ENCODE measurements at places on chromosomes 4 and X. TPM values are rescaled to one million over a fixed set of nuclear protein-coding genes. Genes with fewer than 3 reads are reported as not detected.

S100G gene
- total RNA-seq, result not detected

NRK gene
- 2.6 TPM for total RNA-seq

DNA sequence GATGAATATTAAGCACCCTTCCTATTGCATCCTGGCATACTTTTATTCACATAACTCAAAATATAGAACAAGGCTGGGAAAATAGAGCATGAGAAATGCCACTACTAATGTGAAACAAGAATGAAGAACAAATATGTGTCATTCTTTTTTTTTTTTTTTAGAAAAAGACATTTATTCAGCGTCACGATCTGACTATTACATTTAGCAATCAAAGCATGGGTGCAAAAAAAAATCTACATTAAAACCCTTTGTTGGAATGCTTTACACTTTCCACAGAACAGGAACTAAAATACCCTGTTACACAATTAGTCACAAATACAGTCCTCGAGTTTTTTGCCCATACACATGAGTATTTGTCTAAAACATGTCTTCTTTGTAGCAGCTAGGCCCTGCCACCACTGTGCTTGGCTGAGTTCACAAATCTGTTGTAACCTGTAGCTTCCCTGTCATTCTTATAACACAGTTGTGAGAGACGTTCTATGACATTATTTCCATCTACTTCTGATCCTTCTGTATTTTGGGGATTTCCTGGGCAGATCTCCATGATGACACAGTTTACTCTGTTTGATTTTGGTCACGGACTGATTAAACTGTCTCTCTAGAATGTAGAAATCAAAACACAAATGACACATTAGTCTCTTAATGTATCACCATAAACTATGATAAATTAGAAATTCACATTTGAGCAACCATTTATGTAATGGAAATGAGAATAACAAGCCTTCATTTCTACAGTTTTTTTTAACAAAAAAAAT lies 9.4 kb upstream of the TET2 start:
- DNase-seq, result no peak

CT45A10 gene
- not detected for total RNA-seq

- DNase-seq, result no peak
Observed at GRCh38 chr4:37392521-37393255, 148.1 kb downstream of the NWD2 start.

TEC gene
- 0.96 TPM for total RNA-seq

GRCh38 chrX:12390301-12390700 lies 252.0 kb downstream of the FRMPD4 start:
- no peak for DNase-seq

DNA sequence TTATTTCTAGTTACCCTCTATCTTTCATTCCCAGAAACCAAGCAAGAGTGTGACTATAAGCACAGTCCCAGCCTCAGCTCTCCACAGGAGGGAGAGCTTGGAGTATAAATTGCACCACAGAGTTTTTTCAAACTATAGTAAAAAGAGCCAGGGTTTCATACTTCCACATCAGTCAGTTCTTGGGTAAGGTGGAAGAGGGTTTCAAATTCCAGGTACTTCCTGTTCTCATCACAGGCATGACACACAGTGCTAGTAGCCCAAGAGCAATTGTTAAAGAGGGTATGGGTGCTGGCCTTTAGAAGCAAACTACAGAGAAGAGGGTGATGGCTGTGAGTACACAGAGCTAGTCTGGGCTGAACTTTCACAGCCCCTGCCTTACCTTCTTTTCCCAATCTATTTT lies 5.7 kb upstream of the IL1RAPL1 start:
- no peak for DNase-seq

GRCh38 chr4:74608151-74608949 lies 163.4 kb downstream of the AREG start:
- no peak for DNase-seq

DNA sequence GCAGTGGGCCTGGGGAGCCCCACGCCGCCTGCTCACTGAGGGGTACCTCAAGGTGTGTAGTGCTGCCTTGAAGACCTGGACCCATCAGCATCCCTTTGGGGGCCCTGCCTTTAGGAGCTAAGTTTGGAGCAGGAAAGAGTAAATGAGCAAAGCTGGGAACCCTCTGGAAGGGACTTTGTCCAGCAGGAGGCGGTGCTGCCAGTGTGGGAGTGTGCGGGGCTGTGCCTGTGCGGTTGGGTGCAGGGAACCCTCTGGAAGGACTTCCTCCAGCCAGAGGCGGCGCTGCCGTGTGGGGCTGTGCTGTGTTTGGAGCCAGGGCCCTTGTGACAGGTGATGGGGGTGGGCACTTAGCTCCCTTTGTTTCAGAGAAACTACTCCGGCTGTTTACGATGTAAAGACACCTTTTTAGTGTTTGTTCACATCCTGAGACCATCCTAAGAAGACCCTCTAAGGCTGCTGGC lies 25.8 kb downstream of the RGS12 start:
- no peak for DNase-seq

TRIM60 gene
- total RNA-seq, result not detected

DNA sequence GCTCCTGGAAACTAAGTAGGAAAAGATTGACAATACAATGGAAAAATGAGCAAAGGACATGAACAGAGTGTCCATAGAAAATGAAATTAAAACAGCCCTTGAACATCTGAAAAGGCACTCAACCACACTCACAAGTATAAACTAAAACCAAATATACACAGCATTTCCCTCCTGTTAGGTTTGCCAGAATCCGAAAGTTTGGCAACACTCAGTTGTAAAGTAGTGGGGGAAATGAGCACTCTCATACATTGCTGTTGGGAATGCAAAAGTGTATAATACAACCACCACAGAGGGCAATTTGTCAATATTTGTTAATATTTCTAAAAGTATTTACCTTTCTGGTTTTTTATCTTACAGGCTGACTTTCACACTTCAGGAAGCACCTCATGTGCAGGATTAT lies 84.2 kb upstream of the TMEM164 start:
- no peak for DNase-seq

All from prostate gland (tissue), 2 donors.